Umbilical cord (tissue), 2 donors: ENCODE measurements at places on chromosomes 6 and 20.

DNA sequence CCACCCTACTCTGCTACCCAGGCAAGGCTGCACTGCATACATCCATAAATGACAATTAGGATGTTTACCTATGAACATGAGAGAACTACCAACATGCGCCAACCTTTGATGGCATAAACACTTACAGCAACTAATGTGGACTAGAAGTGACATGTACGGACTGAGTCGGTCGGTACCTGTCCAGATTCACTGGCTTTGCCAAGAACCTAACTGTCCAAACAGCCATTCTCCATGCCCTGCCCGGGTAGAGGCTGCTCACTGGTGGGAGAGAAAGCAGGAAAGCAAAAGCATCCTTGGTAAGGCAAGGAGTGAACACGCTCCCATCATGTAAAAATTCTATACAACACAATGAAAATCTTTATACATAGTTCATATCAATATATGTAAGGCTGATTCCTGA is 30.0 kb downstream of the SYNDIG1 start:
- no peak for DNase-seq

DNA sequence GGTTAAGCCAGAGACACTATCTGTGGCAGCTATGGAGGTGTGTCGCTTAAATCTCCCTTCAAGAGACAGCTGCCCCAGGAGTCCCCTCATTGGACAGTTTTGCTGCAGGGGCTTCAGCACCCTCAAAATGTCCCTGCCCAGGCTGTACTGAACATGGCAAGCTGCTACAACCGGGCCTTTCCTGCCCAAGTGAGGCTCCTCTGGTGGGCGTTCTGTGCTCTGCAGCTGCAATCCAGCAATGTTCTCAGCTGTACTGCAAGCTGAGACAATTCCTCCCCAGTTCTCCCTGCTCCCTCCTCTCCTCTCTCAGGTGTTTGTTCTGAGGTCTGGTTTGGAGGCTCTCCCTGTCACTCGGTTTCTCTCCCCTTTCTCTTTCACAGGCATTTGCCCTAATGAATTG is 190.8 kb upstream of the LAMP5 start:
- no peak for DNase-seq

- DNase-seq = no peak
Measured at GRCh38 chr6:164185471-164185871, 771.0 kb downstream of the QKI start.

- DNase-seq = no peak
Measured at GRCh38 chr20:33843050-33843449, 31.9 kb downstream of the CHMP4B start.

- peak; percentile 52 for DNase-seq
Measured at GRCh38 chr6:26394289-26394688, 7.8 kb upstream of the BTN3A1 start.

GRCh38 chr20:45629496-45630100 is at the start of gene WFDC10A:
Gene WFDC10A, plus strand, starts transcription at chr20:45629739. Its CDS starts 75 bp downstream, at chr20:45629814.
- peak; percentile 22 for DNase-seq

GRCh38 chr20:39489986-39490560 is 527.9 kb downstream of the DHX35 start:
- no peak for DNase-seq

- no peak for DNase-seq
Measured at GRCh38 chr20:51596668-51597388, 54.3 kb upstream of the NFATC2 start.

- peak; percentile 34 for DNase-seq
Measured at GRCh38 chr6:151493804-151494234, at the start of gene CCDC170. Gene CCDC170, plus strand, starts transcription at chr6:151494017. Its CDS starts 112 bp downstream, at chr6:151494129.

DNA sequence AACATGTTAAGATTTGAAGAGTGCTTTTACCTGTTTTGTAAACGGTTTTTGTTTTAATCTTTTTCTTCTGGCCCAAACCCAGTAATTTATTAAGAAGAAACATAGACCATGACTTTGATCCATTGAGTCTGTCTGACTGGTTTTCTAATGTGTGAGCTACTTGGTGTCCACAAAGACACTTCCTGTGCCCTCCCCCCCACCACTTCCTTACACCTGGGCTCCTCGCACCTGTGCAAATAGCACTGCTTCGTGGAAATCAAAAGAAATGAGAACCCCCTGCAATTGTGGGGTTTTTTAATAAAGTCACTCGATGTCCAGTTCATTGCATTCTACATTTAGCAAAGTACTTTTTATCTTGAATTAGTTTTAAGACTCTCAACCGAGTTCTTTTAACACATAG is 65.5 kb downstream of the SMOC2 start:
- DNase-seq = no peak

DNA sequence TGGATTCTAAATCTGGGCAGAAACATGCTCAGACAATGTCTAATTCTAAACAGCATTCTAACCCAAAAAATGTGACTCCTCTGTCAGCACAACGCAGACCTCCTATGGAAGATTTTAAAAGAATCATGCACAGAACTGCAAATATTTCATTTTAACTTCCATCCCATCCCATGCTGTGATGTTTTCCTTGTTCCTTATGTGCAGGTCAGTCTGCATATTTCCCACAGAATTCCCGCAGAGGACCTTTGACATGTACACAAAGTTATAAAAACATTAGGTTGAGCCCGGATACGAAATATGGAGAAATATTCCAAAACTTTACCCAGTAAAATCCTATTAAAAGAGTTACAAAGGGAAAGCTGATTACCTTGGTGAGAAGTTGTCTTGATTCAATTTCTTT is 467.1 kb upstream of the EPHA7 start:
- no peak for DNase-seq

DNA sequence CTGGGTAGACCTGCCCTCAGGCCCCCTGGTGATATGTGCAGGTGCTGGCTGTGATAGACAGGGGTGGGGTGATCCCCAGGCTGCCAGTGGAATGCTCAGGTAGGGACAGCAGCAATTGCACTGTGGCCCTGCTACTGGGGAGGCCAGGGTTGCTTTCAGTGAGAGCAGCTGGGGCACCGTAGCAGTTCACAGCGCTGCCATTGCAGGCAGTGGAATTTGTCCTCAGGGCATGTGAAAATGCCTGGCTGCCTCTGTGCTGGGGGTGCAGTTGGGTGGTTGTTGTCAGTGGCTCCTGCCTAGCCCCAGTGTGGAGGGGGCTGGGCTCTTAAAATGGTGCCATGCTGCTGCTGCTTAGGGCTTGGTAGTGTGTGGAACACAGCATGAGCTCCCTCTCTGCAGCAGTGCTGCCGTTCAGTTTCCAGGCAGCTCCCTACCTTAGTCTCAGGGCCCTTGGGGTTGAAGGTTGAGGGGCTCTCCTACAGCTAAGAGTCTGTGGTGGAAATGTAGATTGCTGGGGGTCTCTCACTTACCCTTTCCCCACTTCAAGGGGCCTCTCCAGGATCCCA is 23.6 kb downstream of the GJA10 start:
- no peak for DNase-seq

DNA sequence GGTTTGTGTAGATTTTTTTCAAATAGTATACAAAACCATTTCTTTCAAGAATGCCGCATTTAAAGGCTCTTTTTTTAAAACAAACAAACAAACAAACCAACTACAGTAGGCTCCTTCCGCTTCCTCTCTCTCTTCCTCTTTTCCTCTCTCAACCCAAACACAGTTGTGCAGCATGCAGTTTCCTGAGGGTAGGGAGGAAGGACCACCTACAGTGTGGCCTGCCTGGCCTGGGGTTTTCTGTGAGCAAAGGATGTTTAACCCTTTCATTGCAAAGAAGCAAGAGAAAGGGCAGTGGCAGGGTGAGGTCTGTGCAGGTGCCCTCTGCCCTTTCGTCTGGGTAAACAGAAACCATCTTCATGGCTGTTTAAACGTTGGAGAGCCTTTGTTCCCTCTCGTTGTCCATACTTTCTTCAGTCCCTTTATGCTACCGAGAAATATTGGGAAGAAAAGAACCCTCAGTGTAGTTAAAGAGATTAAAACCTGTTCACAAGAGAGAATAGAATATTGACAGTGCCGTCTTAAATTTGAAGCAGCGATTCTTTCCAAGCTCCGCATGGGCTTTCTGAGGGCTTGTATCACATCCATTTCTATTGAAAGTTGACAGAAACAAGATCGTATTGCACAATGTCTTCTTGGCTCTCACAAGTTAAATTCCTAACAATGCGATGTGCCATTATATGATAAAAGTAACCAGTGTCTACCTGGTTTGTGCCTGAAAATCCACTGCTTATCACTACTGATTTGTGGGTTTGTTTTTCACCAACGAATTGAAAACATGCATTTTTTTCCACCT is 215.5 kb upstream of the SNX9 start:
- no peak for DNase-seq

GRCh38 chr6:111076024-111076695 is 11.1 kb upstream of the SLC16A10 start:
- DNase-seq = no peak

GRCh38 chr6:14984519-14984853 is 261.4 kb upstream of the JARID2 start:
- peak; percentile 70 for DNase-seq

DNA sequence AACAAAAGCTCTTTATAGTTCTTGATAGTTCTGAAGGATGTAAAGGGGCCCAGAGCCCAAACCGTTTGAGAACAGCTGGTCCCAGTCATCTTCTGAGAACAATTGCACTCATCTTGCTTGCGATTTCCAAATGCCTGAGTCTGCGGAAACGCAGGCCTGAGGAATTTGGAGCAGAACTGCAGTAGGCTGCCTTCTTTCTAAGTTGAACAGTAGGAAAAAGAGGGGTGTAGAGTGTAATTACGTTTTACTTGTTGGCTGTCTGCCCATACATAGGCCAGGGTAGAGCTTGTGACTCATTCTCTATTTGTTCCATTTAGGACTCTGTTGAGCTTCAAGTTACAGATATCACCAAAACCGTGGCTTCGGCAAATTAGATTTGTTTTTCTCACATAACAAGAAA is 42.0 kb upstream of the KIF16B start:
- peak; percentile 91 for DNase-seq

GRCh38 chr6:141077355-141078333 is 1055.1 kb upstream of the GJE1 start:
- no peak for DNase-seq

GRCh38 chr6:133431031-133431430 is 189.9 kb downstream of the EYA4 start:
- no peak for DNase-seq

DNA sequence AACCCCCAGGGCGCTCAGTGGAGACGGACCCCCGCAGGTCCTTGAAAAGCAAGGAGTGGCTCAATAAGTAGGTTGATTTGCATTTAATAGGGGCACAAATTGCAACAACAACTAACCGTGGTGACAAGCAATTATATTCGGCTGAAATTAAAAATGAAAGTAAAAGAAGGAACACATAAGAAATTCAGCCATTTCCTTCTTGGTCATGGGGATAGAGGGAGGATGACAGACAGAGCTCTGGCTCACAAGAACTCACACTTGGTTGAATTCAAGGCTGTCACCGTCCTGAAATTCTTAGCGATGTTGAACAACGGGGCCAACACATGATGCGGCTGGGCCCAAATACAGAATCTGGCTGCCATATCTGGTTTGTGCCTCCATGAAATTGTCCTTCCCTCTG is 129.0 kb downstream of the EDN3 start:
- no peak for DNase-seq

DNA sequence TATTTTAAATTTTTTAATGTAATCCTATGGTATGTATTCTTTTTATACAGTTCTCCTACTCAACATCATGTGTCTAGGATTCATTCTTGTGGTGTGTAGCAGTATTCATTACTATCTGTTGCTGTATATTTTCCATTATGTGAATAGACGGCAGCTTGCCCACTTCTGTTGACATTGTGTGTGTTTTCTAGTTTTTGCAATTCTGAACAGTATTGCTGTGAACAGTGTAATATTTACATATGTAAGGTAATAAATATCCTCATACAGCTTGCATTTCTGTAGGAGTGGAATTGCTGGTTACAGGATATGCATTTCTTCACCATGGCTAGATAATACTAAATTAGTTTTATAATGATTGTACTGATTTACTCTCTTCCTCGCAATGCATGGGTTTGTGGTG is 51.9 kb downstream of the SCAF8 start:
- no peak for DNase-seq

DNA sequence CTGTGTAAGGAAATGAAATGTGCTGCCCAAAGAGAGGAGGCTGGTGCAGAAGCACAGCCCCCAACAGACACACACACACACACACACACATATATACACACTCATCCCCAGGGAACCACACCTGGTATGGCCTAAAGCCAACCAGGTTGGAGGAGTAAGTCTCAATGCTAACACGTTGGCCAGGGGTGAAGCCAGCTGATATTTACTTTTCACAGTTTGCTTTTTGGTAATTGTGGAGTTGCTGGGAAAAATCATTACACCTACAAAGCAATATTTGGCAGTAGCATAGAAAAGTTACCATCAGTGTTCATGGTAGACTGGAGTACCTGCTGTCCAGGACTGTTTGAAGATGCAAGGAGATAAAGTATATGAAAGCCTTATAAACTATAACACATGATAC is 50.3 kb upstream of the NAA20 start:
- DNase-seq = no peak

DNA sequence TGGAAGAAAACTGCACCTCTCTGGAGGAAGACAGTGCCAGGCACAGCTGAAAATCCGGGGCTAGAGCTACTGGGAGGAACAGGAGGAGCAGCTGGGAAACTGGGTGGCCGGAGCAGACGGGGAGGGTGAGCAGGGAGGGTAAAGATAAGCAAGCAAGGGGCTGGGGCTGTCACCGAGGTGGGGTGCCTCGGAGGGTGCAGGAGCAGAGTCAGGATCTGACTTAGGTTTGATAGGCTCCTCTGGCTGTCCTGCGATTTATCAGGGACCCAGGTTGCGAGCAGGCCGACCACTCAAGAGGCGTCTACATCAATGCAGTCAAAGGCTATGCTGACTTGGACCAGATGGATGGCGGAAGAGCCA is 12.3 kb downstream of the TSHZ2 start:
- no peak for DNase-seq

DNA sequence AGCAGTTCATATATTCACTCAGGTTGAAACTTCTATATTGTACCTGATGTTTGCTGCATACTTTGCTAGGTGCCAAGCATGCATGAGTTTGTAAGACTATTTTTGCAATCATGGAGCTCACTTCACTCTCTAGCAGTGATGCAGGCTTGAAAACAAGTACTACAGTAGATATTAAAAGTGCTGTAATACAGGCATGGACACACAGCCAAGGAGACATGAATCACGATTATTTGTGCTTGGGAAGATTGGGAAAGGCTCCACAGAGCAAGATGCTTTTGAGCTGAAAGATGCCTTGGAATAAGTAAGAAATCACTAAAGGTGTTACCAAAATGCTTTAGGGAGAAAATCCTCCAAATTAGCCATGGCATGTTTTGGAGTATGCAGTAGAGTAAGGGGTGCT is 427.4 kb downstream of the UTRN start:
- DNase-seq = peak; percentile 84

GRCh38 chr20:61173267-61173666 is 78.8 kb upstream of the CDH4 start:
- DNase-seq = no peak

DNA sequence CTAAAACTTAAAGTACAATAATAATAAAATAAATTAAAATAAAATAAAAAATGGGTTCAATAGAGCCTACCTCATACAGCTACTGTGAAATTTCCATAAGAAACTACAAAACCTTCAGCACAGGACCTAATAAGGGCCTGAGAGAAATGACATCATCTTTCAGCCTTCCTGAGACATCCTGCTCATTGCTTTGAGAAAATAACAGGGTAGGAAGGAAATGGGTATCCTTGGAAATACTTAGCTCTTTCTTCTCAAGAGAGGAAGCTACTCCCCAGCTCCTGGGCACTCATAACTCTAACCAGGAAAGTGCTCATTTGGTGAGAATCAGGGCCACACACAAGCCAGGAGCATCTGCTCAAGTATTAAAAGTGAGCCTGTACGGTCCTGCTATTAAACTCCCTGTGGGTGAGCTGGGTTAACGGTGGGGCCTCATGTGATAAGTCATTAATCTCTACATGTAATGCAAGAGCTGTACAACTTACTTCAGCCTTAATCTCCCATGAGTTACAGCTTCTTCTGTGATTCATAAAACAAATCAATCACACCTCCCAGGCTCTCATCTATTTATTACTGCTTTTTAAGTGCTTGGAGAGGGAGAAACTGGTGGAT is 141.4 kb downstream of the MAFB start:
- DNase-seq = no peak
